D341Med (cell line): ENCODE measurements at places on chromosomes 6 and 20.
A peak's percentile ranks its signal among the peaks of the same experiment; 100 is the strongest.

GRCh38 chr20:63568170-63568981, 5.7 kb downstream of the HELZ2 start:
- no peak for DNase-seq

DNA sequence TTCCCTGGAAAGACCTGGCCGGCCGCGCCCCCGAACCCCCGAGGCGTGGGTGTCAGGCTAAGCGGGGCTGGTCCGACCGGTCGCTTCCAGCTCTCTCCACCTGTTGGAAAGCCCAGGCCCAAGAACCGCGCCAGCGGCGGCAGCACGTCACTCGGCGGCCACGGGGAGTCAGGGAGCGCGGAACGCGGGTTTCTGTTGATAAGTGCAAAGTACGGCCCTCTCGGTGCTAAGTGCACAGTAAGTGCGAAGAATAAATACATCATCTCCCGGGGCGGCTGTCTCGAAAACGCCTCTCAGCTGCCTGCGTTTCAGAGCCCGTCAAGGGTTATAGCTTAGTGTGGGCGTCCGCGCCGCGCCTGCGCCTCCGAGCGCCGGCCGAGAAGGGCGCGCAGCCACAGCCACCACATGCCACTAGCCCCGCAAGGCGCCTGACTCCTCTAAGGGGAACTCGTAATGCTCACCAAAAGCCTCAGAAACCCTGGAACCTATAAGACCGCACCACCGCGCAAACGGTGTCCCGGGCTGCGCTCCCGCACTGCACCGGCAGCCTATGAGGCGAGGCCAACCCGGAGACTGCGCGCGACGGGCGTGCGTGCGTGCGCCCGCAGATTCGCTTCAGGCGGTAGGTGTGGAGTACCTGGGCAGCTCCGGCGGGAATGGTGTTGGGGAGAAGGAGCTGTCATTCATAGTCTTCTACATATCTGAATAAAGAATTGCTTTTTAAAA, 9.2 kb upstream of the TBX18 start:
- peak; percentile 70 for DNase-seq

DNA sequence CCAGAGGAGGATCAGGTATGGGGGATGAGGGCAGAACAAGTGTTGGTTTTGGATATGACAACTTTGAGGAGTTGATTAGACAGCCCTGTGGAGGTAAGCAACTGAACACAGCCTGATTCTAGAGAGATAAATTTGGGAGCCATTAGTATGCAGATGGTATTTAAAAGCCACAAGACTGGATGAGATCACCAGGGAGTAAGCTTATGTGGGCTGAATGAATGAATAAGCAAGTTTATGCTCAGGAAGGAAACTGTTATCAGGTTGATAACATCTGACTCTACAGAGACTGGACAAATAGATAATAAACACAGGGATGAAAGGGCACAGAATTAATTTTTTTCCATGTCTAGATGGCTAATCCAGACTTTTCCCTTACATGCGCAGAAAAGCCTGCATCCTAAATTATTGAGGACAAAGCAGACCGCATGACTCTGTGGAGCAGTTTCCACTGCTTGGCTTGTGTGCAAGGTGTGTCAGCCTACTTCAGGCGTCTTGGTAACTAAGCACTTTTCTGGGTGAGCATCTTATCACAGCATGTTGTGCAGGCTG, 150.6 kb downstream of the GJA10 start:
- DNase-seq, result no peak

DNA sequence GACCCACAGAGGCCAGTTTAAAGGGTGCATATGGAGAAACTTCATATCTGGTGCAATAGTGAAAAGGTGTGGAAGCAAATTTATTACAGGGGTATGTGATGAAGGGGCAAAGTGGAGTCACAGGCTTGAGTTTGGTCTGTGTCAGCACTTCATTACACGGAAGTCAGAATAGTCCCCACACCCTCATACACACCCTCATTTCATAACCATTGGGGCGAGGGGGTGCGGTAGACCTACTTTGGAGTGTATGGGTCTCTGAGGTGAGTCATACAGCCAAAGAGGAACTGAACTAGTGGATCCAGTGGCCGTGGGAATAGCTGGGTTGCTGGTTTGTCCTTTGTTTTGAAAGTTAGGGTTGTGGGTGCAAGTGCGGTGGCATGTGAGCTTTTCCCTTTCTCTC, 3.3 kb downstream of the TM9SF4 start:
- DNase-seq, result no peak

DNA sequence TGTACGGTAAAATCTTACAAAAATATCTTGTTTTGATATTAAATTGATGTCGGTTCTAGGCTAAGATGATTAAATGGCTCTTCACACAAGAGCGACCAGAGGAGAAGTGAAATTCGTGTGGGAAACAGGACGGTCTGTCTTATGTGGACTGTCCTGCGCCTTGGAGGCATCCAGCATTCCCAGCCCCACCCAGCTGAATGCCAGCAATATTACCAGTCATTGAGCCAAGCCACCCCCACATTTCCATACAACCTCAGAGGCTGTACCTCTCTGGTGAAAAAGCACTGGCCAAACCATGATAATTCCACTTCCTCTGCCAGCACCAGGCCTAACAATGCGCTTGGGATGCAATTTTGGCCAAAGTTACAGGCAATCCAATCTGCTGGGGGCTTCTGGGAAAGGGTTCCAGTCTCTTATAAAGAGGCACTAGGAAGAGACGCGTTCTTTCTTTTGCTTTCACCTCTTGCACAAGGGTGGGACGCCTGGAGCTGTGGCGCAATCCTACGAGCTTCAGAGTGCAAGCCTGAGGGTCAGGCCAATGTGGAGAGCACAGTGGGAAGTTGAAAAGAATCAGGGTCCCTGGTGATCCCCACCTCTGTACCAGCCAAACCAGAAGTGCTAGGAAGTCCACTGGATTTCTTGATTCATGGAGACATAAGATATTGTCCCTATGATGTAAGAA, 213.1 kb downstream of the PREX1 start:
- no peak for DNase-seq

DNA sequence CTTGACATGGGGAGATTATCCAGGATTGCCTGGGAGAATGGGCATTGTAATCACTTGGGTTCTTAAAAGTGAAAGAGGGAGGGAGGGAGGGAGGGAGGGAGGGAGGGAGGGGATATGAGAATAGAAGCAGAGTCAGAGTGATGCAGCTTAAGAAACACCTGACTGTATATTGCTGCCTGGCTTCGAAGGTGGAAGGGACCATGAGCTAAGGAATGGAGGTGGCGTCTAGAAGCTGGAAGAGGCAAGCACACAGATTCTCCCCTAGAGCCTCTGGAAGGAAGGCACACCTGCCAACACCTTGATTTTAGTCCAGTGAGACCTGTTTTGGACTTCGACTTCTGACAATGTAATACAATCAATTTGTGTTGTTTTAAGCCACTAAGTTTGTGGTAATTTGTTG, 78.4 kb downstream of the PRL start:
- no peak for DNase-seq

DNA sequence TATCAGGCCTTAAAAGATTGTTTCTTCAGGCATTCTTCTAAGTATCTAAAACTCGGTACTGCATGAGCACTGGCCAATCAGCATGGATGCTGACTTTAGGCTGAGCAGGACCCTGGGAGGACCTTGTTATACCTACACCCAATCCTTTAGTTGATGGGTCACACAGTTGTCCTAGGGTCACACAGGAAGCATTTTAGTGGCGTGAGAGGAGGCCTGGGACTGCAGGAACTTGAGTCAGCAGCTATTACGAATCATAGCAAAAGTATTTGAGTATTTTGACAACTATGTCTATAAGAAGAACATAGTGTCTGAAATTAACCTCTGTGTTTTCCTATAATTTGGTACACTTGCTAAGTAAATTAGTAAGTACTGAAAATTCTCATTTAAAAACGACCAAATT, 741.4 kb downstream of the HACE1 start:
- DNase-seq, result no peak

DNA sequence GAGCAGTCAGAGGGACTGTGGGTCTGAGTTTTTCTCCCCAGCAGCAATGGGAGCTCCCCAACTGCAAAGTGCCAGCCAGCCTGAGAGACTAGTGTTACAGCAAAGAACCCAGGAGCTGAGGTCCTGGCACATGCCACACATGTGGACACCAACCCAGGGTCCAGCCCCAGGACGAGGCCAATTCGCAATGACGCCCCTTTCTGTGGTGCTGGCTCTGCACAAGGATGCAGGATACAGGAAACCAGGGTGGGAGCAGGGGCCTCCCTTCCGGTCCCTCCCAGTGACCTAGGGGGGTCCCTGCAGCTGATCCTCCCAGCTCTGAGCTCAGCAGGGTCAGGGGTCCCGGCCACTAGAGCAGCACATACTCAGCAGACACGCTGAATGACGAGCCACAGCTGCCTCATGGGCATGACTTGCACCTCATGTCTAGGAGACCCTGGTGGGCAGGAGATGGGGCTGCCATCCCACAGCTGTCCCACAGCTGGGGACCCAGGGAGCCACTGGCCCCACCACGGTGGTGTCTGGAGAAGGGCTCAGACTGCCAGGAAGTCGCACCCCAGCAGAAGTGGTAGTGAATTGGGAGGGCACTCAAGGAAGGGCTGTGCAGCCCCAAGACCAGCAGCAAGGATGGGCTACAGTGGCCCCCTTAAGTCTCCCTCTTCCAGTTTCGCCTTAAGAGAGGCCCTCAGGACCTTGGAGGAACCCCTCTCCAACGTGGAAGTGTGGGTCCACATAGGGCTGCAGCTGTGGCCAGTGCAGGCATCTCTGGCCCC, 3.6 kb downstream of the ARFRP1 start:
- no peak for DNase-seq

DNA sequence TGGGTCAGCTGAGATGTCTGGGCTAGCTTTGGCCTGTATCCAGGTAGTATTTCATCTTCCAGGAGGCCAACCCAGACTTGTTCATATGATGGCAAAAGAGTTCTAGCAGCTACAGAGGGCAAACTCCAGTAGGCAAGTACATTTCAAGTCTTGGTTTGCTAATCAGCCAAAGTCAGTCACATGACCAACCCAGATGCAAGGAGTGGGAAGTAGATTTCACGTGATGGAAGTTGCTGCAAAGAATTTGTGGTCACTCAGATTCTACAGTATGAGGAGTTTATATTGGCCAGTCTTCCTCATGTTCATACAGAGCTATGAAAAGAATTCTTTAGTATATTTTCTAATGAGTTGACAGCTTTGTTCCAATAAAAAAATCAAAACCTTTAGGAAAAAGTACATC, 101.8 kb downstream of the PHACTR1 start:
- no peak for DNase-seq

- no peak for DNase-seq
Observed at GRCh38 chr20:50601511-50602431, 89.6 kb downstream of the RIPOR3 start.

DNA sequence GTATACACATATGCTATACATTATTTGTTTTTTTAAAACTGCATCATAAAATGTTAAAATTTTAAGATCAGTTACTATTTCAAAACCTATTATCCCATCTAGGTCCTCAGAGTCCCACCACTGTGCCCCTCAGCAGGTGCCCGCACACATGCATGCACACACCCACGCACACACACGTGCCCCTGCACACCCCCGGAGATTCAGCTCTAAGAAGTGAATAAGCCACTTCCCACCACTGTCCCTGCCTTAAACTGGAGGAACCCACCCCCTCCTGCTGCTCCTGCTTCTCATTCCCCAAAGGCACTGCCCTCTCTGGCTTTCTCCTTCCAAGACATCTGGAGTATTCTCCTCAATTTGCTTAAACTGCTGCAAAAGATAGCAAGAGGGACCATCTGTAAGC, 5.4 kb upstream of the FAM210B start:
- no peak for DNase-seq

DNA sequence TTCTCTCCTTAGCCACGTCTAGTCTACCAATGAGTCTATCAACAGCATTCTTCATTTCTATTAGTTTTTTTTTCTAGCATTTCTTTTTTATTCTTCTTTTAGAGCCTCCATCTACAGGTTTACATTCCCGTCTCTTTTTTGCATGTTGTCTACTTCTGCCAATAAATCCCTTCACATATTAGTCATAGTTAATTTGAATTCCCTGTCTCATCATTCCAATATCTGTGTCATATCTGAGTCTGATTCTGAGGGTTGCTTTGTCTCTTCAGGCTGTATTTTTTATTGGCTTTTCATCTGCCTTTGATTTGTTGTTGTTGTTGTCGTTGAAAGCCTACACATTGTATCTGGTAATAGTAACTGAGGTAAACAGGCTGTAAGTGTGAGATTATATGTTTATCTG, 104.6 kb downstream of the HMGCLL1 start:
- no peak for DNase-seq

DNA sequence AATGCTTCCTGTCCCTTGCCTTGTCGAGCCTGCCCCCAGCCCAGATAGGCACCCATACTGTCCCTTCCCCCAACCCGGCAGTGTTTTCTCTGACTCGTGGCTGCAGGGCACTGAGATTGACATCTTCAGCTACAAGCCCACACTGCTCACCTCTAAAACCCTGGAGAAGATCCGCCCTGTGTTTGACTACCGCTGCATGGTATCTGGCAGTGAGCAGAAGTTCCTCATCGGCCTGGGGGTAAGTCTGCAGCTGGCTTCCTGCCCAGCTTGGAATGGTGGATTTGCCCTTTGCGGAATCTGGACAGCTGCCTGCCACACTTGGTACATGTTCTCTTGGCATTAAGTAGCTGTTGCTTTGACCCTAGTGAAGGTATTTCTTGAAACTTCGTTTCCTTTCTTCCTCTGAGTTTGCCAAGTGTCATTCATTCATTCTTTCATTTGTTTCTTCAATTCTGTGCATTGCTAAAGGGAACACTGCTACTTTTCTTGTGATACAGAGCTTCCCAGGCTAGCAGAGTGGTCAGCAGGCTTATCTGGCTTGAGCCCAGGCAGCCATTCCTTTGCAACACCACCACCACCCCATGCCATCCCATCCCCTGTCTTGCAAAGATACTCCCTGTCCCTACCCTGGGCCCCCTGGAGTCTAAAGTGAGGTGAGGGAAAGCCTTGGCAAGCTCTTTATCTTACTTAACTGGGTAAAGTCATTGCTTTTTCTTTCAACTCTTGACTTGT, 26.2 kb downstream of the CCDC167 start:
- DNase-seq, result peak; percentile 46

- no peak for DNase-seq
Observed at GRCh38 chr6:18240230-18240629, 24.1 kb downstream of the DEK start.

DNA sequence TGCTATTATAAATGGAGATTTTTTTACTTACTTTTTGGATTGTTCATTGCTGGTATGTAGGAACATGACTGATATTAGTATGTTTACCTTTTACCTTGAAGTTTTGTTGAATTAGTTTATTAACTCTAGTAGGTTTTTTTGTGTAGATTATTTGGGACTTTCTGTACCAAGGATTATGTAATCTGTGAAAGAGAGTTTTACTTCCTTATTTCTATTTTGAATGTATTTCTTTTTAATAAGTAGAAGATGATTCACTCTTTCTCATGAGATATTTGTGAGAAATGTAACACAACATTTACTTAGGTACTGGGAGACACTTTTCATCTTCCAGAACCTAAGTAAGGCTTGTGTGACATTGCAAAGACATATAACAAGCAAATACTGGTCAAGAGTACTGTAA, 473.9 kb upstream of the HS3ST5 start:
- no peak for DNase-seq
